ENCODE measurements at places on chromosomes 1 and 21.

DNA sequence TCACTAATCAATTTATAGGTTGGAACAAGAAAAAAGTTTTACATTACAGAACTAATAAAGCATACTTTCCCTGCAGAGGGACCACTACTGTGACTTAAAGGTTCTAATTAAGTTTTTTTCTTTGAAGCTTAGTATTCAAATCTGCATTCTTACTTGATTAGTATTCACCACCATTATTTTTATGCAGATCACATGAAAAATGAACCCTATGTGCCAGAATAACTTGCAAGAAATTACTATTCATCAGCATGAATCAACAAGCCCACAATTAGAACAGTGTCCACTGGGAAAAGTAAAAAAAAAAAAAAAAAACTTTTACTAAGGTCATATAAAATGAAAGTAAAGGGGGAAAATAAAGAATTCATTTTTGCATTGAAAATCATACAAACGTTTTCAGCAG is 90.8 kb downstream of the SMYD3 start:
- DNase-seq: no peak

DNA sequence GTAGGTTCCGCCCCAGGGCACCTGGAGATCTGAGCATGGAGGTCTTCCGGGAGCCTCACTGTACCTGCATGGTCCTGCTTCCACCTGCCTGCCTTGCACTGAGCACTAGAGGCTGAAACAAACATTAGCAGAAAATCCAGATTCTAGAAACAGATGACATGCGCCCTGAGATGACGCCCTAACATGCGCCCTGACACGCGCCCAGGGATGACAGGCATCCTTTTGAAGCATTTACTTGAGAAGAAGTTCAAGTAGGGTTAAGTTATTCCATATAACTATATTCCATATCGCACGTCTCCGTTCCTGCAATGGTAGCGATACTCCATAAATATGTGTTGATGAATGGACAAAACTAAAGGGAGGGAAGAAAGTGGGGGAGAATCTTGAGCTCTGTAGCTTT is 13.7 kb downstream of the ACTA1 start:
- no peak for DNase-seq

DNA sequence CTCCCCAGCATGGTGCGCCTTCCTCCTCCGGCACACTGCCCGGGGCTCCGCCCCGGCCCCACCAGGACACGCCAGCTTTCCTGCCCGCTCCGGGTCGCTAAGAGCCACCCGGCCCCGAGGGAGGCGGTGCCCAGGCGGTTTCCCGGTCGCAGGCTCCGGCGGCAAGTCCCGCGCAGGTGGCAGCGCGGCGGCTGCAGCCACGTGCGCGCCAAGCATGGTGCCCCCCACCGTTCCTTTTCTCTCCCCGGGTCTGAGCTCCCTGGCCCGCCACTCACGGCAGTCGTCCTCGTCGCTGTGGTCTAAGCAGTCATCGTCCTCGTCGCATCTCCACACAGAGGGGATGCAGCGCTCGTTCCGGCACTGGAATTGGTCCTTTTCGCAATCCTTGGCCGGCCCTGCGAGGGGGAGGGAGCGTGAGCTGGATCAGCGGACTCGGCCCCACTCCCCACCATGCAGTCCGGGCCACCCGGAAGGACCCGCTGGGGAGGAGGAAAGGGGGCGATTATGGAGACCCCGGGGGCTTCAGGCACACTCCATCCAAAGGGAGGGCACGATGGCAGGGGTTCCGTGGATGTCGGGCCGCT is 1.2 kb downstream of the LRP8 start:
- no peak for DNase-seq

DNA sequence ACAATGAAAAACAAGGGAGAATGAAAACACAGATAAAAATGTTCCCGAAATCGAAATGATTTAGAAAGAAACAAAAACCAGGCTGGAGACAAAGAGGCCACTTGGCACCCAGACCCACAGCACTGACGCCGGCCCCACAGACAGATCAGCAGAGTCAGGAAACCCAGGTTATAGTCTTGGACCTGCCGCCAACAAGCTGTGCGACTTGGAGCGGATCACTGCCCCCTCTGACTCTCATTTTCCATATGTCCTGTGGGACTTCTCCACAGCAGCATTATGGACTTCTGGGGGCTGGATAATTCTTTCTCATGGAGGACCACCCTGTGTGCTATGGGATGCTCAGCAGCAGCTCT is 72.4 kb downstream of the MATN1 start:
- DNase-seq: no peak

- no peak for DNase-seq
Observed at GRCh38 chr21:39142972-39143371, 40.3 kb downstream of the PSMG1 start.

- DNase-seq: no peak
Observed at GRCh38 chr21:35565204-35565611, 495.1 kb downstream of the SETD4 start.

DNA sequence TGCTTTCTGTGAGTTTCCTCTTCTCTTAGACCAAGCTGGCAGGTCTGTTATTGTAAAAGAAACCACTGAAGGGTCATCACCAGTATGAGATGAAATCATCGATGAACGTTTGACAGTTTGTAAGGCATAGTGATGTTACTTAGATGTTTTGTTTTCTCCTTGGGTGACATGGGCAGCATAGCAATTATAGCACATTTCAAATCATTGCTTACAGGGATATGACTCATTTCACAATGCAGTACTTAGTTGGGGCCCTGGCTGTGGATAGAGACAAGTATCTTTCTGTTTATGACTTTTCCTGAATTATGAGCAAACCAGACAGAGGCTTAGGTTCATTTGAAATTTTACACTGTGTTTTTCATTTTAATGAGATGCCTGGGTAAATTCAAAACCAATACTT is 313.0 kb downstream of the RWDD3 start:
- DNase-seq: no peak

- DNase-seq: no peak
Observed at GRCh38 chr1:194931166-194931565, 1677.1 kb downstream of the KCNT2 start.

- no peak for DNase-seq
Observed at GRCh38 chr1:33500547-33500946, 28.1 kb downstream of the ZSCAN20 start.

DNA sequence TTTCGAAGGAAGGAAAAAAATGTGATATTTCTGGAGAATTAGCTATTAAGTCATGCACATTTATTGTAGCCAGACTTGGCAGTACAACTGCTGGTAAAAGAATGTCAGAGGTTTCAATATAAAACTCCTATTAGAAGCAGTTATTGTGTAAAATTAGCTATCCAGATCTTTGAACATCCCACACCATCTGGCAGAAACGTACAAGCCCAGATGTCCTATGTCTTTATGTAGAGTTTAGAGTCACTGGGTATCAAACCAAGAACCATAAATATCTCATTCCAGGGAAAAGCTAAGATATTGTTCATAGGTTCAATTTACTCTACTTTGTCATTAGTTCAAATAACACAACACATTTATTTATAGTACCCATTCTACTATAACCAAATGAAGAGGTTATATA is 31.4 kb downstream of the OLFM3 start:
- no peak for DNase-seq

GRCh38 chr1:93394514-93394913 is 48.8 kb downstream of the DR1 start:
- DNase-seq: no peak

GRCh38 chr1:15350151-15350550 is 59.5 kb upstream of the EFHD2 start:
- no peak for DNase-seq

Data from activated naive CD4-positive, alpha-beta T cell treated with anti-CD3 and anti-CD28 coated beads, Interleukin-2, amount 10 ng/mL, durations not matched to agents 7 days and 5 days (primary cell).